ENCODE measurements at places on chromosomes 7 and 10. TPM values are rescaled to one million over a fixed set of nuclear protein-coding genes. Genes with fewer than 3 reads are reported as not detected.

The PAX4 gene
- total RNA-seq: not detected

The KCP gene
- total RNA-seq: 10.6 TPM

The TMEM130 gene
- total RNA-seq: not detected

The SEMA3D gene
- total RNA-seq: 0.91 TPM

The GPR22 gene
- total RNA-seq: not detected

GRCh38 chr10:93288679-93289634 is 193.2 kb downstream of the MYOF start:
- peak; percentile 78 for DNase-seq

DNA sequence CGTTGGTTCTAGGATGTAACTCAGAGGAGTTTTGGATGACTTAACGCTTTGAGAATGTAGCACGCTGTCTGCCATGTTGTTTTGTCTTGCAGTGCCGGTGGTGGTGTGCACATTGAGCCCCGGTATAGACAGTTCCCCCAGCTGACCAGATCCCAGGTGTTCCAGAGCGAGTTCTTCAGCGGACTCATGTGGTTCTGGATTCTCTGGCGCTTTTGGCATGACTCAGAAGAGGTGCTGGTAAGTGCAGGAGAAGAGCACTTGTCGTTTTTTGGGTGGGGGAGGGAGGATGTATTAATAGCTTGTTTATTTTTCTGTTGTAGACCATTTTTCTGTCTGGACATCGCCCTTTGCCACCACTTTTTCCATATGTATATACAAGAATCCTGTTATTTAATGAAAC is 6.3 kb downstream of the NDUFB2 start:
- DNase-seq: no peak

GRCh38 chr10:51080311-51081006 is 6.2 kb downstream of the PRKG1 start:
- DNase-seq: no peak
